Fibroblast of gingiva (primary cell): ENCODE measurements at places on chromosomes 4 and X.

GRCh38 chrX:37509349-37509748, 62.1 kb upstream of the LANCL3 start:
- DNase-seq, result no peak

DNA sequence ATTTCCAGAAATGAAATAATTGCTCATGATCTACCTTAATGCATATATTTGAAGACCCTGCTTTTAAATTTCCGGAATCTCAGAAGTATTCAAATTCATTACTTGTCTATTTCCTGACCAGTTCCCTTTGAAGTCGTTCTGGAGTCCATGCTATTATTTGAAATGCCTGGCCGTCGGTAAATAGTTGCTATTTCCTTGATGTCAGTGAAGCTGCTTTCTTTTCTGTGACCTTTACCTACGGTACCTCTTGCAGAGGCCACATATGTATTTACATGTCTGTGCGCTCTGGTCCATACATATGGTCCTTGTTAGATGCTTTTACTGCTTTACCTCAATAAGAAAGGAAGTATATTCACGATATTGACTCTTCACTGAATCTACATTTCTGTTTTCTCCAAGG, 199.7 kb downstream of the PAPSS1 start:
- no peak for DNase-seq

DNA sequence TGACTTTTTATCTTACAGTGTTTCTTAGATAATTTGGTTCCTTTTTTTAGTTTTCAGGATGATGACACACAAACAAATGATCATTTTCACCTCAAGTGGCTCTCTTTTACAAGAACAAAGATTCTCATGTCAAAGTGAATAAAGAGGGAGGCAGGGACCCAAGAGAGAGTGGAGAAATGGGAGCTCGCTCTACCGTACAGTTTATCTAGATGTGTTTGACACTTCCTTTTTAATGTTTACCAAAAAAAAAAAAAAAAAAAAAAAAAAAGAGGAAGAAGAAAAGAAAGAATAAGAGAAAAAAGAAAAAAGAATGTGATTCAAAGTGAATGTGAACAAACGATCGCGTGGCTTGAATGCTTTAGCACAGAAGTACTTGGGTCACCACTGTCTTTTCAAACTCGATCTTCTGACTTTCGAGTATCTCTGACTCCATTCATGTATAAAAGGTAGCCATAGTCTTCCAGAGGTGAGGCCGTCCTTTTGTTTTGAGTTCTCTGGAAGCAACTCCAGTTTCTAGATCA, 75.6 kb upstream of the GRXCR1 start:
- DNase-seq, result no peak

GRCh38 chr4:11424000-11424399, 4.7 kb downstream of the HS3ST1 start:
- no peak for DNase-seq

DNA sequence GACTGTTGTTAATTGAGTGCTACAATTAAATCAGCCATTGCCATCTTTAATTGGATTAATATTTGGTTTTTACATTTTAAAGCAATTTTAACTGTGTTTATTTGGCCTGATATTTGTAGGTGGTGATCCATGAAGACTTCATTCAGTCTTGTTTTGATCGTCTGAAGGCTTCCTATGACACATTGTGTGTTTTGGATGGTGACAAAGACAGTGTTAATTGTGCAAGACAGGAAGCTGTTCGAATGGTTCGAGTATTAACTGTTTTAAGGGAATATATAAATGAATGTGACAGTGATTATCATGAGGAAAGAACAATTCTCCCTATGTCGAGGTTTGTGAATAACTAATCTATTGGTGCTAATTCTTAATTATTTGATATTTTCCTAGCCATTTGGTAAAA, 82.6 kb downstream of the USP9X start:
- no peak for DNase-seq

DNA sequence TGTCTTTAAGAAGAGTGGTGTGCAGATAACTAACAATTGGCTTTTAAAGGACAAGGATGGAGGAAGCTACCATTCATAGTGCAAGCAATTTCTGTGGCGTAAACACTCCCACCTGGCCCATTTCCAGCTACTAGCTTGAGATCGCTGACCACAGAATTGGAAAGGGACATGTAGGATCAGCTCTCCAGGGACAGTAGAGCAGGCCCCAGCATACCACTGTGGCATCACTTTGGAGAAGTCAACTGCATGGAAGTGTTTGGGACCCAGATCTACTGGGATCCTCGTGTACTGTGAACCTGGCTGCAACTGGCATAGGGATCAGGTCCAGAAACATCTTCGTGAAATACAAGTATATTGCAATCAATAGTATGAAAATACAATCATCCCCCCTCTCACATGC, 515.0 kb downstream of the INPP4B start:
- DNase-seq, result peak; percentile 33

GRCh38 chr4:119118397-119118796, 17.2 kb upstream of the MYOZ2 start:
- DNase-seq, result no peak

GRCh38 chr4:23333556-23333945, 556.3 kb downstream of the PPARGC1A start:
- DNase-seq, result no peak

- DNase-seq, result no peak
Observed at GRCh38 chr4:67087897-67088296, 457.4 kb downstream of the CENPC start.

DNA sequence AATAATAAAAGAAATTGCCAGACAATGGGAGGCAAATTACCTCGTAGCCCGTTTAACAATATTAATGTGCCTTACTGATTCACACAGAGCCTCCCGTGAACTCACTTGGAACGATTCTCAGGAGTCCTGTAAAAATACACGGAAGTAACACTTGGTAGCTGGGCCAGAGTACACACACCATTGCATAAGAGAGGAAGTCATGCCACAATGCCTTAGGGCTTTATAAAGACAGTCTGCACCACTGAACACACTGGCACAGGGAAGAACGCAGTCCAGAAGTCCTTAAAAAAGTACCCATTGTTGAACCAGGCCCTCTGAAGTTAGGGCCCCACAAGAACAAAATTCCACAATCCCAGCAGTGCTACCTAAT, 15.1 kb downstream of the SLC2A9 start:
- peak; percentile 76 for DNase-seq

GRCh38 chrX:41009850-41010846, 75.1 kb upstream of the USP9X start:
- peak; percentile 86 for DNase-seq

DNA sequence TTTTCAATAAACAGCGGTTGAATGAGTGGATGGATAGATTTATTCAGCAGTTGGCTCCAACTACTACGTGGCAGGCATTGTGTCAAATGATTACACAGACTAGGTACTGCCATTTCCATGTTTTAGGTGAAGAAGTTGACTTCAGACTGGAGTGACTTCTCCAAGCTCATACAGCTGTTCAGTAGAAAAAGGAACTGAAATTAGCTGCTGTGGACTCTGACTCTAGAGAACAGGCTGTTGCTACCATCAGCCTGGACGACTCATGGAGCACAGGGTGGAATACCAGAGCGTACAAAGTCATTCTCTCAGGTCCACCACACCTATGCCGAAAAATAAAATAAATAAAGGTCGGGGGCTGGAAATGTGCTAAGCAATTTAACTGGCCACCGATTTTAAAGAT, 45.3 kb downstream of the TENM3 start:
- no peak for DNase-seq

- peak; percentile 93 for DNase-seq
Observed at GRCh38 chr4:102404431-102404969, 59.2 kb upstream of the SLC39A8 start.

- no peak for DNase-seq
Observed at GRCh38 chr4:90840828-90841227, 713.6 kb downstream of the CCSER1 start.

- DNase-seq, result no peak
Observed at GRCh38 chr4:147938496-147938895, 206.6 kb downstream of the ARHGAP10 start.

DNA sequence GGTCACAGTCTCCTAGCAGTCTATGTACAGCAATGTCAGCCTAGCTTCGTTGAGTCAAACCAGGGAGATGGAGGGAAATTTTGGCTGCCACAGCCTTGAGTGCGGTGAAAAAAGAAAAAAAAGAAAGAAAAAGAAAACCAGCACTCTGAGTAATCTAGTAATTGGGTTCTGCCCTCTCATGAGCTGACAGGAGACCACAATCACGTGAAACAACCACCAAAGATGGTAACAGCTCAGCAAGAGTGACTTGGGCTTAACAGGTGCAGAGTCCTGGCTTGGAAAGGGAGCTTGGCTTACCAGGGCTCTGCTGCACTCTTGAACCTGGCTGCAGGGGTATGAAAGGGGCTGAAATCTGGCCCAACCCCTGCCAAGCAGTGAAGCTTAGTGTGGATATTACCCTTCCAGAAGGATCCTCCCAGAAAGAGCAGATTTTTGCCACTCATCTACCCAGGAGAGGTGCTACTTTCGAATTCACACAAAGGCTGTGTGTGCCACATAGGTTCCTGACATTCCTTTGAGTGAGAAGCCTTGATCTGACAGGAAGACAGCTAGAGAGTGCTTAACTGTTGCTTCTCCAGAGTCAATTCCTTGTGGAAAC, 350.3 kb downstream of the PTTG2 start:
- DNase-seq, result no peak

GRCh38 chr4:168847771-168848502, 162.1 kb downstream of the CBR4 start:
- DNase-seq, result no peak

GRCh38 chr4:153728660-153729059, 31.2 kb downstream of the RNF175 start:
- DNase-seq, result no peak
